ENCODE measurements at places on chromosomes 6 and 20.

DNA sequence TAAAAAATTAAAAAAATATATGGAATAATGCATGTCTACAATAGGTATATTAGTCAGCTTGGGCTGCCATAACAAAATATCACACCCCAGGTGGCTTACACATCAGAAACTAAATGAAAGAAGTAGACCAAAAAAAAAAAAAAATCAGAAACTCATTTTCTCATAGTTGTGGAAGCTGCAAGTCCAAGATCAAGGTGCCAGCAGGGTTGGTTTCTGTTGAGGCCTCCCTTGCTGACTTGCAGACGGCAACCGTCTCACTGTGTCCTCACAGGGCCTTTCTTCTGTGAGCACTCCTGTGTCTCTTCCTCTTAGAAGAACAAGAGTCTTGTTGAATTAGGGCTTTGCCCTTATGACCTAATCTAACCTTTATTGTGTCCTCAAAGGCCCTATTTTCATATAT lies 11.4 kb upstream of the GDAP1L1 start:
- DNase-seq, result no peak

DNA sequence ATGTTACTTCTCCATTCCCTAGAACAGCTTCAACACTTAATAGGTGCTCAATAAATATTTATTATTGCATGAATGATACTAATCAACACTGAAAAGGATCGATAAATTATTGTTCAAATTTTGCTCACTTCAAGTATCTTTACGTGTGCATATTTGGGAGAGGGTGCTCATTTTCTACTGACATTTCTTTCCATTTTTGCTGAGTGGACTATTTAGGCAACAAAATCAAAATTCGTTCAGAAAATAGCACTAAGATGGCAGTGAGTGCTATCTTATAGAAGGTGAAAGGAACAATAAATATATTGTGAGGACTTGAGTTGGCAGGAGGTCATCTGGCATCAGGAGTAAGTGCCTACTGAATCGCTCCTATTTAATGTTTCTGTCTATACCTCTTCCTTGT lies 501.9 kb upstream of the IRAK1BP1 start:
- no peak for DNase-seq

DNA sequence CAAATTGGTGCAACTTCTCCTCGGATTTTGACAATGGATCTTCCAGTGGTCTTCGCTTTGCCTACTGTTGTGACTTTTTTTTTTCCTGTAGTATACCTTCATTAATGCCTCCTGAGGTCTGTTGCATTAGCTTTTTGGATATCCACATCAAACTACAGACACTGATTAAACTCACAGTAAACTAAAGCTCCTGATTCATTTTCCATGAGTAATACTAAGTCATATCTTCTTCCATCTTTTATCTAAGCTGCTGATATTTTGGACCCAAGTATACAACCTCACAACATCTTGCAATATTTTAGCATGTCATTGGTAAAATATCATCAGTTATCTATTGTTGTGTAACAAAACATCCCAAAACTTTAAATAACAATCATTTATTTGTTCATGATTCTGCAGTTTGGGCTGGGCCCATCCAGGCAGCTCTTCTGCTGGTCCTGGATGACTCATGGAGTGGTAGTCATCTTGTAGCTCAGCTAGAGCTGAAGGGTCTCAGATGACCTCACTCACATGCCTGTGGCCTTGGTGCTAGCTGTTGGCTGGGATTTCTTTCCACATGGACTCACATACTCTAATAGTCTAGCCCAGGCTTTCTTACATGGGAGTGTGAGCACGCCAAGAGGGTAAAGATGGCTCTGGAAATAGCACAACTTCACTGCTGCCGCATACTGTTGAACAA lies 78.3 kb upstream of the SRSF6 start:
- DNase-seq, result no peak

- DNase-seq, result peak; percentile 23
Observed at GRCh38 chr6:116616737-116617053, 416 bp downstream of the RSPH4A start.

GRCh38 chr6:44475417-44475778 lies 87.9 kb downstream of the CDC5L start:
- DNase-seq, result no peak

- no peak for DNase-seq
Observed at GRCh38 chr6:142597836-142598235, 296.0 kb downstream of the ADGRG6 start.

GRCh38 chr20:17992847-17993513 lies 24.2 kb downstream of the MGME1 start:
- DNase-seq, result no peak

Measured in testis (tissue), 5 donors.